Sigmoid colon (tissue), 7 donors: ENCODE measurements at places on chromosomes 6 and 20.
A peak's percentile ranks its signal among the peaks of the same experiment; 100 is the strongest.

GRCh38 chr20:621125-621756, 11.1 kb upstream of the TCF15 start:
- DNase-seq = no peak

DNA sequence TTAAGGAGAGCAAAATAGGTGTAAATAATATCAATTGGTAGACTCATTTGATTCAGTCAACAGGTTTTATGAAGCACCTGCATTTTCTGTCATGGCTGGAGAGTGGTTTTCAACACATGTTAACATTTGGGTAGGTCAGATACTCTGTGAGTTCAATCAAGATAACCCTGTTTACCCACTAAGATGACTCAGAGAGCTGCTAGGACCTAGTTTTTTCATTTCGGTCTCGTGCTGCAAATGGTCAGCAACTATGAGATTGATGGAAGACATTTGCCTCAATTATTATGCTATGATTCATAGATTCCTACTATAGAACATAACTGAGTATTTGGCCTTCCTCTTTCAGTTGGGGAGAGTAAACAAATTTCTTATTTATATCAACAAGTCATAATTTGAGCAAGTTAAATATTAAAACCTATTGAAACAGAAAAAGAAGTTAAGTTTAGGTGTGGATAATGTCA, 391.4 kb upstream of the CITED2 start:
- DNase-seq = no peak

DNA sequence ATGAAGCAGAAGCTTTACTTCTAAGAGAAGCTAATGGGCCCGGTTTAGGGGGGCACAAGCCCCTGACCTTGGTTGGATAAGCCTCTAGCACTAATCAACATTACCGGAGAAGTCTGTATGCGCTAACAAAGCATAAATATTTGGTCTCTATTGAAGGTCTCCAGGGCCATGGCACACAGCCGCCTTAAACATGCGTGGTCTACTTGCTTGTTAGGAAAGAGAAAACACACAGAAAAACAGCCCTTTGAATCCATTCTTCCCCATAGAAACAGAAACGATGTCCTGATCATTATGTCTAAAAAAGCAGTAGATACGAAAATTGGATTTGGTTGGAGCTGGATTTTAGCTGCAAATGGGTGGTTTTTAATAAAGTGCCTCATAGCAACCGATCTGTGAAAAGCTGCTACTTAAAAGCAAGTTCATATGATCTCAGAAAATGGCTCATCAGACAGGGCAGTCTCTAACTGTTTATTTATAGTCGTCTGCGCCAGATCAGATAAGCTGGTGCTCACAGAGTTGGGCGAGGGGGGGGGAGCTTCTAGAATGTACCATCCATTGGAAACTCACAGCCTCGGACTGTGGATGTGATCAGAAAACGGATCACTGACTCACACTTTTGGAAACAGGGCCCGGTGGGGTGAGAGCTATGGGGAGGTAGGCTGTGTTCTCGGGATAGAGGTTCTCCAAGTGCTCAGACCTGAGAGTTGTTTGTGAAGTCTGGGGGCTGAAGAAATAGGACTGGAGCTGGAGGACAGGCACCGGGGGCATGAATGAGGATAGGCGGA, 35.3 kb upstream of the APCDD1L start:
- DNase-seq = peak; percentile 40

- no peak for DNase-seq
Observed at GRCh38 chr6:95417856-95418255, 159.5 kb upstream of the MANEA start.

DNA sequence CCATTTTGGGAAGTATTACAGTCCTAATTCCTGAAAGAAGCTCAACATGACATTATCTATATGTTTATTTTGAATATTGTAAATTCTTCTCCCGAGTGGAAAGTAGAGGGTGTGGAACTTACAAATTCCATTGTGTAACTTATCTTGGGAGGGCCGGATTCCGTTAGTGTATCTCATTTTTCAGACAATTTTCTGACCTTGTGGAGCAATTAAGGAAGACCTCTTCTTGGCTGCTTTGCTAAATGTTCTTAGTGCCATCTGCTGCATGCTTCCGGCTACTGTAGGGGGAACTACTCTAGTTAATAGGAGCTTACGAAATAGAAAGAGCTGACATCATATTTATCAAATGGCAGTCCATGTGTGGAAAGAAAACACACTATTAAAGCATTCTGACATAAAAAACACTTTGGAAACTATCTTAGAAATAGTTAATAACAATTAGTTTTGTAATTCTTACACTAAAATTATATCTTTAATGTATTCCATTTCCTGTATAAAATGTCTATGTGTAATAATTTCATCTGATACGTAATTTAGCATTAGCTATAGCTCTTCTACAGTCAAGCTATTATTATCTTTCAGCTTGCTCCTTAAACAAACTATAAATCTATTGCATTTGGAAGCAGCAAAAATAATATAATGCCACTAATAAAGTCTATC, 41.5 kb upstream of the KCNQ5 start:
- DNase-seq = no peak

DNA sequence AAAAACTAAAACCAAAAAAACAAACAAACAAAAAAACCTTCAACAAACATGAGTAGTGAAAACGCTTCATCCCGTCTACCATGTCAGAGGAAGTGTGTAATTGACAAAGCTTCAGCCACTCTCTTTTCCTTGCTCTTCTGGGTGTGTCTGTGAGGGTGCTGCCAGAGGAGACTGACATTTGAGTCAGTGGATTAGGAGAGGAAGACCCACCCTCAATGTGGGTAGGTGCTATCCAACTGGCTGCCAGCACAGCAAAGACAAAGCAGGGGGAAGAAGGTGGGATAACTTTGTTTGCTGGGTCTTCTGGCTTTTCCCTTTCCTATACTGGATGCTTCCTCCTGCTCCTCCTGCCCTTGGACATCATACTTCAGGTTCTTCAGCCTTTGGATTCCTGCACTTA, 145.6 kb downstream of the TASP1 start:
- DNase-seq = no peak

DNA sequence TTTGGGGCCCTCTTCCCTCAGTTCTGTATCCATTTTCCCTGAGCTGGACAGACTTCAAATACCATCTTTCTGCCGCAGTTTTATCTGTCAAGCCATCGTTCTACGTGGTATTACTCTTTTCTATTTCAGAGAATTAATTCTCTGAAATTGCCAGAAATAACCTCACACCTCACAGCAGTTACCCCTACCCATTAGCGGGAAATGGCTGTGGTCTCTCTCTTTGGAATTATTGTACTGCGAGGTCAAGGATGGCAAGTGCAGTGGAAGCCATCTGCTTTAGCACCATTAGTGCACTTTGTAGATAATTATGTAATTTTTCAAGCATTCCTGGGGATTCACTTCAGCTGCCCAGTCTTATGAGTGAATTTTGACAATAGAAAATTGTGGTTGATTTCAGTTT, 147.8 kb upstream of the CDH4 start:
- DNase-seq = no peak

DNA sequence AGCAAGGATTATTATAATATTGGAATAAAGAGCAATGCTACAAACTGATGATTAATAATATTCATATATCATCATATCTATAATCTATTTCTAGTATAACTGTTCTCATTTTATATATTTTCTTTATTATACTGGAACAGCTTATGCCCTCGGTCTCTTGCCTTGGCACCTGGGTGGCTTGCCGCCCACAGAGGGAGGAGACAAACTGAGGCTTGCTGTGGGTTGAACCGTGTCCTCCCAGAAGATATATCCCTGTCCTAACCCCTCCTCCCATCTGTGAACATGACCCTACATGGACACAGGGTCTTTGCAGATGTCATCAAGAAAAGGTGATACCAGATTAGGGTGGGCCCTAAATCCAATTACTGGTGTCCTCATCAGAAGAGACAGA, 4.7 kb downstream of the RNASET2 start:
- DNase-seq = no peak

- DNase-seq = no peak
Observed at GRCh38 chr6:126531286-126531685, 191.4 kb downstream of the CENPW start.

- no peak for DNase-seq
Observed at GRCh38 chr6:26311012-26311384, 54.0 kb upstream of the BTN3A2 start.

- peak; percentile 17 for DNase-seq
Observed at GRCh38 chr20:24993337-24994185, 1.0 kb upstream of the APMAP start.

DNA sequence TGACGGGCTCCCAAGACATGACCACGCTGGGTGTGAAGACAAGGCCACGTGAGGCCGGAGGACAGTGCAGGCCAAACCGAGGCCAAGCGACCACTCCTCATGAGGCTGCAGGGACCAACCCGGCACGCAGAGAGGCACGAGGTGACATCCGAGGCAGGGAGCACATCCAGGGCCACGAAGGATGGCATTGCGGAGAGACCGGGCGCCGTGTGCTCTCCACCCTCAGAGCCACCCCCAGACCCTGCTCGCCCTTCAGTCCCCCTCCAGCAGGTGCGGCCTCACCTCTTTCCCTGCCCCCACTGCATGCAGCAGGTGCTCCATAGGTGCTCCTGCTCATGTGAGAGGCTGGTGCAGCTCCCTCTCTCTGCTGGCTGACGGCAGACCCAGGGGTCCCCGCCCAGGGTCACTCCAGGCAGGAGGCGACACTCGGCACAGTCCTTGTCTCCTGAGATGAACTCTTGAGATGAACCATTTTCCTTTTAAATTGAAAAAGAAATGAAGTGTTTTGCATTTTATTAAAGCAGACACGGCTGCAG, 33.8 kb upstream of the CHRNA4 start:
- DNase-seq = no peak

- DNase-seq = no peak
Observed at GRCh38 chr6:169415179-169415578, 161.5 kb upstream of the THBS2 start.

- DNase-seq = peak; percentile 74
Observed at GRCh38 chr6:109867009-109867969, 110.8 kb upstream of the GPR6 start.

GRCh38 chr6:100808638-100809275, 72.4 kb downstream of the ASCC3 start:
- DNase-seq = no peak

GRCh38 chr20:57723816-57724215, 14.0 kb upstream of the PMEPA1 start:
- no peak for DNase-seq

DNA sequence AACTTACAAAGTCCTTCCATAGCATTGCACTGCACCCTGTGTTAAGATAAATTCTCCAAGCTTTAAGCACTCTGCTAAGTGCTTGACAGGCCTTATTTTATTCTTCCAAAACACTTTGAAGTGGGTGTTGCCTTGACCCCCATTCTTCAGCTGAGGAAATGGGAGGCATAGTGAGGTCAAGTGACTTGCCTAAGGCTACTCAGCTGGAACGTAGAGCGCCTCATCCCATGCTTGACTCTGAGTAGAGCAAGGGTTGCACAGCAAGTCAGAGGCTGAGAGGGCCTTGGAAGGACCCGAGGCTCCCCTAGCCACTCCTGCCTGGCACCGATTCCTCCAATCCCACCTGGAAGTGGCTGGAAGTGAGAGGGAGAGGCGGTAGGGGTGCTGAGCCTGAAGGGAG, 19.6 kb upstream of the CSNK2A1 start:
- no peak for DNase-seq

DNA sequence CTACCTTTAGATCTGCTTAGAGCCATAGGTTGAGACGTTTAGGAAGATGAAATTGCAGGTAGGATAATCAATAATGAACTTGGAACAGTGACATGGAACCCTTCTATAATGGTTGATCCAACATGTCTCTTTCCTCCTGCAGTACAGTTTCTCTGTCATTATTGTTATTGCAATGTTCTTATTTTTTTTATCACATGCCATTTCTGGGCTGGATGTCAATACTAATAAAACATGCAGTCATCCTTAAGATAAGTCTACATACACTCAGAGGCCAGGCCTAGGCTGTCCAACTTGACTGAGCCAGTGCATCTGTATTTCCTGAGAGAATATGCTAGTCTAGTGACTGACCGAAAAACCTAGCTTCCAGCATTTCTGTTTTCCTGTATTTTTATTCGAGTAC, 75.3 kb upstream of the THEMIS start:
- DNase-seq = no peak

GRCh38 chr20:21228511-21228910, 74.6 kb upstream of the XRN2 start:
- DNase-seq = no peak

DNA sequence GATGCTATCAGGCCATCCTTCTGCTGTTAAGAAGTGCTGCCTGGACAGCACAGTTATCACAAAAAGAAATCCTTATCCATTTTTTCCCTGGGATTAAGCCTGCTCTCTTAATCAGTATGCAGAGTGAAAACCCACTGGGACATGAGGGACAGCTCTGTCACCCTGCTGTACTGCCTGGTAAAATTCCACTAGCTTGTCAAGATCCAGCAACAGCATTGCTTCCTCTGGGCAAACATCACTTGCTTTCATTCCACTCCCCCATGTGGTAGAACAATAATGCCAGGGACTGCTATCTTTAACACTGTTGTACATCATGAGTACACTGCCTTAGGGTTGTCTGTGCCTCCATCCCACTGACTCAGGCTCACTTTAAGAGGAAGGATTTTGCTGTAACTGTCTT, 331.3 kb downstream of the KIF16B start:
- no peak for DNase-seq

- DNase-seq = no peak
Observed at GRCh38 chr6:152267967-152268845, 369.0 kb downstream of the SYNE1 start.

DNA sequence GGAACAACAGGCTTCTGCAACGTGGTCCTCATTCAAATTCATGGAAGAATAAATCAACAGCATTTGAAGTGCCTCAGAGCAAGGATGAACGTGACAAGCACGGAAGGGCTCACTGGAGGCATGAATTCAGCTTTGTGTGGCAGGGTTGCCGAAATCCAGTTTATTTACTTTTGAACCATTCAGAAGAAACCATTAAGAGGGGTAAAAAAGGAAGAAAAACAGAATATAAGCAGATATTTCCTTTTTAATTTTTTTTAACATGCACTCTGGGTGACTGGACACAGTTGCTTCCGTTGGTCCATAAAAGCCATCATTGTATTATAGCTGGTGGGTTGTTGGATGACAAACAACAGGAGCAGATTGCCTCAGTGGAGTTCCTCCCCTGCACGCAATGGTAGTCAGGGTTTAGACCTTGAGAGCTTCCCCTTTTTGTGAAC, 17.3 kb upstream of the SNRPB2 start:
- no peak for DNase-seq
